Fibroblast of upper back skin (primary cell): ENCODE measurements at places on chromosomes 1 and 21.

GRCh38 chr1:93033029-93033428 is 46.1 kb upstream of the MTF2 start:
- no peak for DNase-seq

DNA sequence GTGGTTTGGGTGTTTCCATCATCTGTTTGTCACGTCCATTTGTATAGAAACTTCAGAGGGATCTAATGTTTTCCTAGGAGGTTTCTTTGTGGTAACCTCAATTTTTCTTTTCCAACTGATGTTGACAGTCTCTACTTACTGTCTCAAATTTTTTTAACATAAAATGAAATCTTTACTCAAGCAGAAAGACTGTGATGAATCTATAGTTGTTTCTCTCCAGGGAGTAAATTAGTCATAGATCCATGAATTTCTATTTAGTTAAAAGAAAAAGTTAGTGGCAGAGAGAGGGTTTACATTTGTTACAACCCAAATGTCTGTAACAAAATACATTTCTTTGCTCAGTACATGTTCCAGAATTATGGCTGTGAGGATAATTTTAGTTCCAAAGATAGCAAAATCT is 161.6 kb downstream of the DISP1 start:
- DNase-seq, result peak; percentile 37

- DNase-seq, result no peak
These were observed 54.2 kb downstream of the JAK1 start for GRCh38 chr1:64912191-64912590.

- DNase-seq, result peak; percentile 38
These were observed 69.5 kb downstream of the TMPRSS15 start for GRCh38 chr21:18334066-18334465.

DNA sequence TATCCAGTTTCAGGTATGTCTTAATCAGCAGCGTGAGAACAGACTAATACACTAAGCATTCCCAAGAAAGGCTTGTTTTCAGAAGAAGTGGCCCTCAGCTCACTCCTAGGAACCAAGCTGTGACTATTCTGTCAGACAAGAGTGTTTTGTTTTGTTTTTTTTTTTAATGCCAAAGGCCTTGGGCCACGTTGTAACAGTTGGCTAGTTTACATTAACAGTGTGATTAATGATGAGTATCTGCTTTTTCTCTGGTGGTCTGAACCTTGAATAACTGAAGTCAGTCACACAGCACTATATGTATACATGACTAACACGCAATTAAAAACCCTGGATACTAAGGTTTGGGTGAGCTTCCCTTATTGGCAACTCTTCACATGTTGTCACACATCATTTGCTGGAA is 21.9 kb downstream of the DPYD start:
- DNase-seq, result no peak

DNA sequence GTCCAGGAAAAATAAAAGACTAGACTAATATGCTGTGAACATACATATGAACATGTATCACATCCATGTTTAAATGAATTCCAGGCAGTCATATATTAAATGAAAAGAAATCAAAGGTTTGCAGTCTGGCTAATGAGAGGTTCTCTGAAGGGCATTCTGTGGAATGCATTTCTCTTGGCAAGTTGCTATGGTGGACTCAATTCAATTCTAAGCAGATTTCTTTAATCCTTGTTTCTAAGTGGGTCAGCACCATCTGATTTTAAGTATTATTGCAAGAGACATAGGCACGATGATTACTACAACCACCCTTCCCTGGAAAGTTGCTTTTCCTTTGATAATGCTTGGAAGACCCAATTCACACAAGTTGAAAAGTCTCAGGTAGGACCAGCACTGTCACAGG is 23.9 kb upstream of the ABCA4 start:
- DNase-seq, result no peak

DNA sequence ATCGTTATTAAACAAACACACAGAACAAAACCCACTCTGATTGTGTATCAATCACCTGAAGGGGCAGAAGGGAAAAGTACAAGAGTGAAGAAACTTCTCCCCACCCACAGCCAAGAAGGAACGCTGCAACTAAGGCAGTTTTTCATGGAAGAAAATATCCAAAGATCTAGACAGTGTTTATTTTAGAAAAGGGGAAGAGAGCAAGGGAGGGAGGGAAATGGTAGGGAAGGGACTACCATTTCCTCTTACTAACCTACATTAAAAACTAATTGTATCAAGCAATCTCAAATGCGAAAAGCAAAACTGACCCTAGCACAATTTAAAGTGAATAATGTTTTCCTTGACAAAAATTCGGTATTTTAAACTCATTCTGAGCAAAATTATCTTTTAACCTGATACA is 3.5 kb downstream of the NRIP1 start:
- DNase-seq, result no peak

DNA sequence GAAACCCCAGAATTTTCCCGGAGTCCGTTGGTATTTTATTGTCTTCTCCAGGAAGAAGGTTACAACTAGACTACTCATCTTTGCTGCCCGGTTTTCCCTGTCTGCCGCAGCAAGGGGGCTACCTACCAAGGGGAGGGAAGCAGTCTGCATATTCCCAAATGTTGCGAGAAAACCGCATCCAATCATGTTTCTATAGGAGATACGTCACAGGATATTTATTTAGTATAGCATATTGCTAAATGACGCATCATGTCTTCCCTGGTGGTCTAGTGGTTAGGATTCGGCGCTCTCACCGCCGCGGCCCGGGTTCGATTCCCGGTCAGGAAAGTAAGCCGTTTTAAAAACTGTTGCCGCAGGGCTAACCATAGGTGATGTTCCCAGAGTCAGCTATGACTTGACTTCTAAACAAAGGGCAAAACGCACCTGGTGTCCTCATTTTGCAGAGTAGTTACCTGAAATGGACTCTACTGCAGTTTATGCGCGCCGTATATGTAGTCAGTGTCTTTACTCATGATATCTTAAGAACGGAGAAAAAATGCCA is 15.2 kb upstream of the ZNF692 start:
- DNase-seq, result no peak
